ENCODE measurements at places on chromosomes 16 and 17.
A peak's percentile ranks its signal among the peaks of the same experiment; 100 is the strongest.

DNA sequence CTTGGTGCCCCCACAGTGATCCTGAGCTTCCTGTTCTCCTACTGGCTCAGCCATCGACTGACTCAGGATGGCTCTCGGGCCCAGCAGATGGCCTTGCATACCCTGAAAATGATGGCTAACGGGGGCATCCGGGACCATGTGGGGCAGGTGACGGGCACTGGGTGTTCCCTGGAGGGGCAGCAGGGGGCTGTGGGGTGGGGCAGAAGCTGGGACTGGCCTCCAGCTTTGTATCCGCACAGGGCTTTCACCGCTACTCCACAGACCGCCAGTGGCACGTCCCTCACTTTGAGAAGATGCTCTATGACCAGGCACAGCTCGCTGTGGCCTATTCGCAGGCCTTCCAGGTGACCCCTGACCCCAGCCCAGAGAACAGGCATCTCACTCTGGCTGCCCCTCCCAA lies 3.0 kb downstream of the SPATA20 start:
- DNase-seq, result no peak

GRCh38 chr17:2025622-2026309 lies 632 bp upstream of the RTN4RL1 start:
- DNase-seq, result no peak

- peak; percentile 87 for DNase-seq
These were observed at the start of gene SYNGR2 for GRCh38 chr17:78168242-78168902. SYNGR2 (plus strand) TSS chr17:78168581; CDS start chr17:78168617, 36 bp downstream.

DNA sequence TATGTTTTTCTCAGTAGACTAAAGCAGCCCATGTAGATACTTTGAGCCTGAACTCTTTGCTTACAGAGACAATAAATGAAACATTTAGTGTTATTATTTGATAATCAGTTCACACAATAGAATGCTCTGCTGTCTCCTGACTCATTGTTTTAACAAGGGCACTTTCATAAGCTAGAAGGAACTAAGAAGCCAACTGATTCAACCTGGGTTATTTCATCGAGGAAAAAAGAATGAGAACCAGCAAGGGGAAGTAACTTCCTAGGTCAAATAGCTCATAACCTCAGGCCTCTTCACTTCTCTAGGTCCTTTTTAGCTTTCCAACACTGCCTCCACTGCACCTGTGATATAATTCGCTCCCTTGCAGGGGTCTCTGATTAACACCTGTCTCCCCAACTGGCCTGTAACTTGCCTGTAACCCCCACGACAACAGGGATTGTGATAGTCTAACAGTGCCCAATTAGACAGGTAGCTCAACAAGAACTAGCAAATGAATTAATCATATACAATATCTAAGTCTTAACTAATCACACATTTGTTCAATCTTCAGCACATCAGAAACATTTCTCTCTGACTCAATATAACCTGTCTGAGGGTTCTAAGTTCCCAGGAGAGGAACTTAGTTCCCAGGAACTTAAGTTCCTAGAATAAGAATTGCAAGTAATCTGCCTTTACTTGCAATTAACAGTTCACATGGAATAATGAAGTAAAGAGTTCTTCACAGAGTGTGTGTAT lies 34.8 kb downstream of the RFFL start:
- DNase-seq, result no peak

All from CD4-positive, alpha-beta T cell treated with Interleukin-15 for 1 hour (primary cell).